ENCODE measurements at places on chromosomes 6 and 20. TPM values are rescaled to one million over a fixed set of nuclear protein-coding genes. Genes with fewer than 3 reads are reported as not detected.

DNA sequence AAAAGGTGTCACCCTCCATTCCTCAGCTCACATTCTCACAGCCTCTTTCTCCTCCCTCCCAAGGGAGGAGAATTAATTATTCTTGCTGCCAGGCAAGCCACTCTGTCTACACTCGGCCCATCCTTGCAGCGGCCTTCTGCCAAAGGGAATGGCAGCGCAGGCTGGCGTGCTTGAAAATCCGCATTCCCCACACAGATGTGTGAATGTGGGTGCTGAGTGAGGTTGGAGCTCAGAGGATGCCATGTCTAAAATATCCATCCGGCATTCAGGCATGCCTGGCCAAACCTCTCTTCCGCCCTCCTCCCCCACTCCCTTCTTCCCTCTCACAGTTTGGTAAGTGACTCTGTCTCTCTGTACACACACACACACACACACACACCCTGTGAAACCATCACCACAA, 27.7 kb downstream of the PNPLA1 start:
- no peak for DNase-seq

GRCh38 chr6:91094806-91095475, 508.1 kb upstream of the MAP3K7 start:
- DNase-seq, result no peak

DNA sequence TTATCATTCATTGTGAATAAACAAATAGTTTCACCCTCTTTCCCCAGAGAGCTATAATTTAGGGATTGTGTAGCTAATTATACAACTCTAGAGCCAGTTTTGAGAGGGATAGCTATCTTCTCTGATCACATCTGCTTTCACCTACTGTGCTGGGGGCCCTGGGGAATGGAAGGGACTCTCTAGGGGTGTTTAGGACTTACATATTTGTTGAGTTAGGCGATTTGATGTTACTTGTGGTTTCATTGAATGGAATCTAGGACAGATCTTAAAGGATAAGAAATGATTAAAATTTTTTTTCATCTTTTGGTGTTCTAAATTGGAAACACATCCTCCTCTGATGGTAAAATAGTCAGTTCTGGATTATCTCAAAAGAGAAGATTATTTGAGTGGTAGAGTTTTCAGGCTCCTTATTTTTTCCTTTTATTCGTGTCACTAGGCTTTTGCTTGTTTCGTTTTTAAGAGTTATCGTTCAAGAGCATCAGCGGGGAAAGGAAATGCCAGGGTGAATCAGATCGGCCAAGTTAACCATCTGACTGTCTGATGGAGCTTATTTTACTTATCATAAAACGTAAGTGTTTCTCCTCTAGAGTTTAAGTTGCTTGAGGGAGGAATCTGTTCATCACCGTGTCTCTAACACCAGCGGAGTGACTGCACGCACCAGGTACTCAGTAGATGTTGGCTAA, 236.7 kb downstream of the FARS2 start:
- DNase-seq, result no peak

DNA sequence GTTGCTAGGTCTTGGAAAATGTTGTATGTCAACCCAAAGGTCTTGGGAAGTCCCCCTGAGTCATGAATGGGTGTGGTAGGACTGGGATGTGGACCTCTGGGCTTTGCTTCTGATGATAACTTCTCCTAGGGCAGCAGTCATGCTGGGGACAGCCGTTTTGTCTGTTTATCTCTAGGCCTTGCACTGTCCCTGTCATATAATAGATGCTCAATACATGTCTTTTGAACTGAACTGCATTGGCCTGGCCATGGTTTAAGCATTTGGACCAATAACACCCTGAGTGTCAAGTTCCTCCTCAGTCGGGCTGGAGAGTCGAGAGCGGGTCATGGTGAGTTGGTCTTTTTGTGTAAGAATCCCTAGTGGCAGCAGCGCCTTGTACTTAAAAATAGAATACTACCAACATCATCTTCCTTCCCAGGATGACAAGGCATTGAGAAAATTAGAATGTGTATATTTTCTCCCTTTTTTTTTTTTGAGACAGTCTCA, 43.1 kb downstream of the E2F3 start:
- no peak for DNase-seq

GRCh38 chr6:82066991-82067411, 180.5 kb downstream of the IBTK start:
- DNase-seq, result no peak

DNA sequence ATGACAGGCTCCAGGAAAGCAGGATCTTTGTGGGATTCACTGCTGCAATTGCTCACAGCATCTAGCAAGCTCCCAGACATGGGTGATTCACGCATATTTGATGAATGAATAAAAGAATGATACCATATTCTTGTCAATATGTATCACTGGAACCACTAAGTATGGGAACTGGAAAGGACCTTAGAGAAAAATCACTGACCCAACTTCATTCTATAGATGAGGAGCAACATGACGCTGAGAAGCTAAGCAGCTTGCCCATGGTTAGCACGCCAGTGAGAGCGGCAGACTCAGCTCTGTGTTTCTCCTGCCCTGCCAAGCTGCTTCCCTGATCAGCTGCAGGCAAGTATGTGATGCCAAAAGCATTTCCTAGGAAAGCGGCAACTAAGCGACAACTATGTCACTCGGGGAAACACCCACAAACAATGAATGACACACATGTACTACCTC, 66.8 kb downstream of the PPP1R3G start:
- no peak for DNase-seq

DNA sequence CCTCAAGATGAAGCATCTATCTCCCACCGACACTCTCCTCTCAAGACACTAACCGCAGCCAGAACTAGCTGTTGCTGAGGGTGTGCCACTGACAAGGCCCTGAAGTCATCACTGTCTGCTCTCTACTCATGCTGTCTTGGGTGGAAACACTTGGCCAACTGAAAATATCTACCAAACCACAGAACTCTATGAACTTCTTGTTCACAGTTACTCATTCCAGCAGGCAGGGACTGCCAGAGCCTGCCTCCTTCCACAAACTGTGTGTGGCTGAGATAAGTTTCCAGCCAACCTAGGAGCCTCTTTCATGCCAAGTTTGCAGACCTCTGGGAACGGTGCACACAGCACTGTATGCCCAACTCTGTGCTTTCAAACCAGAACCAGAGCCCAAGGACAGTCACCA, 45.5 kb upstream of the NXT1 start:
- DNase-seq, result no peak

Gene CGA
- total RNA-seq, result not detected

Gene DEFB116
- not detected for total RNA-seq

Gene NOX3
- total RNA-seq, result not detected

Gene HMGCLL1
- 4.1 TPM for total RNA-seq

Gene HLA-G
- total RNA-seq, result not detected

Gene KCNQ5
- 0.16 TPM for total RNA-seq

Gene NQO2
- 48.2 TPM for total RNA-seq

Gene VSTM2L
- 0.94 TPM for total RNA-seq
